Natural killer cell (primary cell): ENCODE measurements at places on chromosomes 1 and 21. TPM values are rescaled to one million over a fixed set of nuclear protein-coding genes. Genes with fewer than 3 reads are reported as not detected.

GRCh38 chr1:214326406-214326805 lies 45.4 kb downstream of the SMYD2 start:
- no peaks in the 10 kb centered on the region for H3K4me1 ChIP-seq
- DNase-seq, result no peak
- H3K4me3 ChIP-seq, result no peak overlapping the region
- peaks cover 3% of the 10 kb centered on the region for H3K36me3 ChIP-seq

- H3K4me3 ChIP-seq, result no peak overlapping the region
- no peak for DNase-seq
- no peaks in the 10 kb centered on the region for H3K36me3 ChIP-seq
These were observed 26.8 kb upstream of the ABCB10 start for GRCh38 chr1:229585338-229585737.

Gene GREM2
- 0.08 TPM for total RNA-seq

- H3K27ac ChIP-seq, result no peak overlapping the region
- H3K36me3 ChIP-seq, result no peaks in the 10 kb centered on the region
- no peaks in the 10 kb centered on the region for H3K27me3 ChIP-seq
- DNase-seq, result no peak
- H3K4me1 ChIP-seq, result no peaks in the 10 kb centered on the region
These were observed 164.3 kb downstream of the SETD4 start for GRCh38 chr21:35896060-35896459.

Gene CDCA8
- 1.6 TPM for total RNA-seq

Gene ITLN1
- not detected for total RNA-seq

Gene RGS18
- 4.5 TPM for total RNA-seq

DNA sequence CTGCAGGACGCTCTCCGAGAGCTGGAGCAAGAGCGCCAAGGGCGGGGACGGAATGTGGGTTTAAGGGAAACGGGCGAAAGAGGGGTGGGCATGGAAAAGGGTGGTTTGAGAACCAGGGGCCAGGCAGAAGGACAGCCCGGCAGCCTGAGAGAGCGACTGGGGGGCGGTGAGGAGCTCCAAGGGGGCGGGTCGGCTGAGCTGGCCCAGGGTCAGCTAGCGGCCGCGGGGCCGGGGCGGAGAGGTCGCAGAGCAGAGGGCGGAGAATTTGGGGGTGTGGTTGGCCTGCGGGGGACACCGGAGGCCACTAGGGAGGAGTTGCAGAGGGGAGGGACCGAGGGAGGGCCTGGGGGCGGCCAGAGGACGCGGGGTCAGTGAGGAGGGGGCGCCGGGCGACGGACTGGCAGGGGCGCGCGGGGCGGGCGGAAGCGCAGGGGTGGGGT lies 54.7 kb downstream of the NDUFS5 start:
- no peaks in the 10 kb centered on the region for H3K36me3 ChIP-seq
- peaks cover 5% of the 10 kb centered on the region for H3K4me1 ChIP-seq
- DNase-seq, result no peak
- H3K27me3 ChIP-seq, result peaks cover 18% of the 10 kb centered on the region

Gene DENND2D
- total RNA-seq, result 203 TPM

Gene DMBX1
- not detected for total RNA-seq

Gene ANKRD35
- total RNA-seq, result 0.23 TPM
